ENCODE measurements at places on chromosomes 11 and 22.
A peak's percentile ranks its signal among the peaks of the same experiment; 100 is the strongest.

GRCh38 chr11:48683226-48683720 is 194.7 kb downstream of the OR4A47 start:
- no peak for DNase-seq

- no peak for DNase-seq
Measured at GRCh38 chr11:10982704-10983510, 125.1 kb upstream of the ZBED5 start.

DNA sequence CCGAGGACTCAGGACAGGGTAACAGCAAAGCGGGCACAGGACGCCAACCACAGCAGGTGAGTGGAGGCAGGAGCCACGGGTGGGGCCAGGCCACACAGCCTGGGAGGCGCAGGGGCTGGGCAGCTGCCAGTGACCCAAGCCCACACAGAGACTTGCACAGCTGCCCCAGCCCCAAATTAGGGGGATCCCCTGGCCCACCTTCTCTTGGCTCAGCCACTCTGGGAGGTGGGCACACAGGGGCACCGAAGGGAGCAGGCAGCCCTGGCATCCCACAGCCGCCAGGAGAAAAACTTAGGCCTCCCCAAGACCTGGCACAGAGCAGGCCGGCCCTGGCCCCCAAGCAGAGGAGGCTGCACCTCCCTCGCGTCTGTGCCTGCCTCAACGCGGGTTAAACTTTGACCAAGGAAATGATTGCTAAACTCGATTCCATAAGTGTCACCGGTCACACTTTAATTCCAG is at the start of gene SLC22A12:
Gene SLC22A12 (plus strand): TSS at position 458 of the 459 bp plus-strand sequence. CDS start 337 bp downstream, outside the sequence.
- no peak for DNase-seq

DNA sequence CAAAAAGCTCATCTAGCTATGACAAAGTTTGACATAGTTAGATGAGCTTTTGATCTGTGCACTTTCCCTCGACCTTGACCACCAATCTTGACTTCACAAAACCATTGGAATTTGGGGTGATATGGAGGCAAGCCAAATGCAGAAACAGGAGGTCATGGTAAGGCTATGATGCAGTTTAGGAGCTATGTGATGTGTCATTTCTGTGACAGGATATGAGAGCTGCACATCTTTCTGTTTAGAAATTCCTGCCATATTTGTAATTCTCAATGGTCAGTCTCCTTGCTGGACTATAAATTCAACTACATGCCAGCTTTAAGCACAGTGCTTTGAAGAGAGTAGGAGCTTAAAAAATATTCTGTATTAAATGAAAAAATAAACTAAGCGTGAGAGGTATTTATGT is 12.9 kb downstream of the OR51B6 start:
- no peak for DNase-seq

DNA sequence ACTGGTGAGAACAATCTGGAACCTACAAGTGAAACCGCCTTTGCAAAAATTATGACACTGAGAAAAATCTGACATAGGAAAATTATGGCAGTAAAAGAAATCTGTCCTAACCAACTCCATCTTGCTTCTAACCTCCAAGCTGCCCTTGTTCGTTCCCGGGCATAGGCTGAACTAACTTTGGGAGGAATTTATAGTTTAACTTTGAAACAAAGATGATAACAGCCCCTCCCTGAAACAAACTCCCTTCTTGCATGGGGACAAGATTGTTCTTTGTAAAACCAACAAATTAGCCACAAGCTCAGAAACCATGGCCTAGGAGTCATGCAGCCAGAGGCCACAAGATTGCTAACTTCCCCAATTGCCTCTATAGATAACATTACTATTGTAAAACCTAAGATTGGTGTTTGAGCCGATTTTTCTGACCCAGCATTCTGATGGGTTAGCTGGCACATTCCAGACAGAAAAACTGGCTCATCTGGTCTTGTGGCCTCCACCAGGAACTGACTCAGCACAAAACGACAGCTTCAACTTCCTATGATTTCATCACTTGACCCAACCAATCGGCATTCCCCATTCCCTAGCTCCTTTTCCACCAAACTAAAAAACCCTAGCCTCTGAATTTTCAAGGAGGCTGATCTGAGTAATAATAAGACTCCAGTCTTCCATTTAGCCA is 3.6 kb upstream of the CCDC81 start:
- no peak for DNase-seq

- DNase-seq, result no peak
Measured at GRCh38 chr11:11701070-11701469, 79.3 kb upstream of the GALNT18 start.

- no peak for DNase-seq
Measured at GRCh38 chr11:88115828-88116755, 59.2 kb downstream of the RAB38 start.

- no peak for DNase-seq
Measured at GRCh38 chr22:36839356-36840073, 21.3 kb upstream of the NCF4 start.

- DNase-seq, result peak; percentile 86
Measured at GRCh38 chr11:73141309-73142127, 600 bp downstream of the FCHSD2 start.

DNA sequence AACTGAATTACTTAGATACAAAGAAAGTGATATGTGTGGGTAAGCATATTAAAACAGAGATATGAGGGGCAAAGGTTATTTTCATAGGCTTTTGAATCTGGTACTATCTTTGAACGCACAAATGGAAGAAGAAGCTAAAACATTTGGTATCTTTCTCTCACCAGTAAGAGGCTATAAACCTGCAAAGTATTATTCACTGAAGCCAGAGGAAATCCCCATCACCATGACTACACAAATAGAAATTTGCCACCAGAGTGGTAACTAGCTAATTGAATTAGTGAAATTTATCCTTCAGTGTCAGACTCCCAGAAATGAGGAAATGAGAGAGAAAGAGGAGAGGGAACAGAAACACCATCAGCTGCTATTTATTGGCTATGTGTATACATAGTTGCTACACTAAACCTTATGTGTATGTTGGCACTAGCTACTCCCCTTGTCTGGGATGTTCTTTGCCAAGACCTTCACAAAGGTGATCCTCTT is 503.4 kb downstream of the DLG2 start:
- no peak for DNase-seq

GRCh38 chr22:26393929-26394328 is 35.1 kb upstream of the ASPHD2 start:
- DNase-seq, result no peak

DNA sequence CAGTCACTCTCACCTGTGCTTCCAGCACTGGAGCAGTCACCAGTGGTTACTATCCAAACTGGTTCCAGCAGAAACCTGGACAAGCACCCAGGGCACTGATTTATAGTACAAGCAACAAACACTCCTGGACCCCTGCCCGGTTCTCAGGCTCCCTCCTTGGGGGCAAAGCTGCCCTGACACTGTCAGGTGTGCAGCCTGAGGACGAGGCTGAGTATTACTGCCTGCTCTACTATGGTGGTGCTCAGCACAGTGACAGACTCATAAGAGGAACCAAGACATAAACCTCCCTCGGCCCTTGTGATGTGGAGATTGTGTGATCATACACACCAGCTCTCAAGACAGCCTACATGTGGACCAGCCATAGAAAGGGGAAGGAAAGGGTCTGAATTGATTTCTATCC is 113.3 kb downstream of the ZNF280B start:
- DNase-seq, result no peak

DNA sequence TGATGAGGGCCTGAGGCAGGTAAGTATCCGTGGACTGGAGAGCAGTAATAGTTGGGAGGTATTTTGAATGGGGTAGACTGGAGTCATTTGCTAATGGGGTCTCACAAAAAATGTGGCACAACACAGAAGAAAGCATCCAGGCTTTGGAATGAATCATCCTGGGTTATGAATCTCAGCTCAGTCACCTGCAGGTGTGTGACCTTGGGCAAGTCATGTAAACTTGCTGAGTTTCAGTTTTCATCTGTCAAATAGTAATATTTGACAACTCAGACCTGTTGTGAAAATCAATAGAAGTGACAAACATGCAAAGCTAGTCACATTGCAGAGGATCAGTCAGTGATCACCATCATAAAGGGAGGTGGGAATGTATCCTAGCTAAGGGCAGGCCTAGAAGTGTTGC is 232.0 kb upstream of the TENM4 start:
- no peak for DNase-seq

DNA sequence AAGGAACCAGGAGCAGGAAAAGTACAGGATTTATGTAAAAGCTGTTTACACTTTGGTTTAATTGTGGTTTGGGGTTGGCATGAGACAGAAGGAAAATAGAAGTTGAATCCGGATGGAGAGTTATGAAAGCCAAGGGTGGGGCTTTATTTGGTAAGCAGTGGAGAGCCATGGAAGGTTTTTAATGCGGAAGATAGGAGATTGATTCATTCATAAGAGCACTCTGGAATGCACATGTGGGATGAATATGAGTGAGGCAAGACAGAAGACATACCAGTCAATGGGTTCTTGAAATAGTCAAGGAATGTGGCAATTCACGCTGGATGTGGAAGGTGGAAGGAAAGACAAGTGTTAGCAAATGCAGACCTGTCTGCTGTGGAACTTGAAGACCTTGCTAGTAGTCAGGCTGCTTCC is 9.3 kb upstream of the GLB1L3 start:
- no peak for DNase-seq

- no peak for DNase-seq
Measured at GRCh38 chr11:47483457-47483856, 34.5 kb upstream of the RAPSN start.

- no peak for DNase-seq
Measured at GRCh38 chr11:70581991-70582885, 183.9 kb downstream of the CTTN start.

DNA sequence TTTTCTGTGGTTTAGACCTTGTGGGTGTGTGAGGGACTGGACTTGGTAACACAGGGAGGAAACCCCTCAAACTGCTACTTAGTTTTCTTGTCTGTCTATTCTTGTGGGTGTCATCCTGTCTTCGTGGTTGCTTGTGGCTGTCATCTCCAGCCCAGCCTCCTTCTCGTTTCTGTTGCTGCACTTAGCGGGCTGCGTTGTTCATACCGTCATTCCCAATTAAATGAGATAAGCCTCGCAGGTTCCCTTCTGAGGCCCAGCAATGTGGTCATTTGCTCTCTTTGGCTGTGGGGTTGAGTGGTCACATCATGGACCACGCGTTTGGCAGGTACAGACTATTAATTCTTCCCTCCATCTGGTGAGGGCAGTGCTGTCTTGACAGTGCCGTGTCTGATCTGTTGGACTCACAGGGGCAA is 18.8 kb downstream of the PANX1 start:
- no peak for DNase-seq

DNA sequence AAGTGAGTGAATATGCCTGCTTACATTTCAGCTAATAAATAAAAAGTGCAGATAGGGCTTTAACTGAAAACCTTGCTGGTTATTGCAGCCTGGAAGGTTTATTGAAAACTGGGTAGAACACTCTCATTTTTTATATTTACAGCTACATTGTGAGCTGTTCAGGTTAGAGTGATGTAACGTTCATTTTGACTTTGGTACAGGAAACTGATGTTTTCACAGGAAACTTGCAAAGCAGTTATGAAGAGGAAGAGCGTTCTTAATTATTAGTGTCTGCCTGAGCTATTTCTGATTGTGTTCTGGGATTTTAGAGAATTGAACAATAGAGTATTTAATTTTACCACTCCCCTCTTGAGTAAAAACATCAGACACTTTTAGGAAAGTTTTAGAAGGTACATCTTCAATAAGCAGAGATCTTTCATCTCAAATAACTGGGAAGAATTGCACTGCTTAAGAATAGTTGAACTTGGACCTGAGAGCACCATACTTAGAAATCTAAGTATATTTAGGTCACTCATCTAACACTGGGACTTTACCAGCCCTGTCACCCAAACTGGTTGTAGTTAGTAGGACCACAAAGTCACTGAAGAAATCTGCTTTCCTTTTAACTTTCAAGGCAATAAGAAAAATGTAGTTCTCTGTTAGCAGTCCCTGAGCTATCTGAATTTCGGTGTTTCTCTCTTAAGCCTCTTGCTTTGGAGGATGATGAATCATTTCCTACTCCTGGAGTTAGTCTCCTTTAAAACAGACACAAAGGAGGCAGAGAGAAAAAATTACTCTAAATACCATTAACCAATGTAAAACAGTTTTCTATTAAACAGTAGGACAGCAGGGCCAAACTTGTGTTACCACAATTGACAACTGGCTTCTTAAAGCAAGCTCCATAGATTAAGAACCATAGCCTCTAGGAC is 128.6 kb upstream of the DDI1 start:
- no peak for DNase-seq

- DNase-seq, result no peak
Measured at GRCh38 chr11:123052901-123053721, 8.8 kb downstream of the HSPA8 start.

- no peak for DNase-seq
Measured at GRCh38 chr11:76302996-76303395, 77.9 kb downstream of the THAP12 start.

- no peak for DNase-seq
Measured at GRCh38 chr11:20707876-20708275, 38.5 kb downstream of the NELL1 start.

GRCh38 chr11:134033696-134034491 is 35.0 kb upstream of the JAM3 start:
- peak; percentile 90 for DNase-seq

DNA sequence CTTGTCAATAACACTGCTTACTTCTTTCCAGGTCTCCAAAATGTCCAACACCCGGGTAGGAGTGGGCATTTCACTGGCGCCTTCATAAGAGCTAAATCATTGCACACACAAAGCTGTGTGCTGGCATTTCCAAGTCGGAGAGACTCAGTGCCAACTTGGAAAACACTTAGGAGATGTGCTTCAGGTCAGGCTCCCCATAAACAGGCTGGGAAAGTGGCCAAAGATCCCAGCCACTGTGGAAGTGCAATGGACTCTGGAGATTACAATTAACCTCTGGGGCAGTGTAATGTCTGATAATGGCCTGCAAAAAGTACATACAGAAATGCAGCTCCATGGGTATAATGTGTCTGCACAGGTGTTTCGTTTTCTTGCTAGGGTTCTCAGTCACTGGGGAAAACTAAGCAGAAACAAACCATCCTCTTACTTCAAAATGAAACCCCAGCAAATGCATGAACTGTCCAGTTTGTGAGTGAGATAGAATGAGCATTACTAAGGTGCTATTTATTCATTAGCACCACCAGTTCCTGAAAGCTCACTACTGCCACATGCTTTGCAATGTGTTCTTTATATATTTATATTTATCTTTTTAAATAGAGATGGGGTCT is 79.0 kb downstream of the ABTB2 start:
- no peak for DNase-seq

DNA sequence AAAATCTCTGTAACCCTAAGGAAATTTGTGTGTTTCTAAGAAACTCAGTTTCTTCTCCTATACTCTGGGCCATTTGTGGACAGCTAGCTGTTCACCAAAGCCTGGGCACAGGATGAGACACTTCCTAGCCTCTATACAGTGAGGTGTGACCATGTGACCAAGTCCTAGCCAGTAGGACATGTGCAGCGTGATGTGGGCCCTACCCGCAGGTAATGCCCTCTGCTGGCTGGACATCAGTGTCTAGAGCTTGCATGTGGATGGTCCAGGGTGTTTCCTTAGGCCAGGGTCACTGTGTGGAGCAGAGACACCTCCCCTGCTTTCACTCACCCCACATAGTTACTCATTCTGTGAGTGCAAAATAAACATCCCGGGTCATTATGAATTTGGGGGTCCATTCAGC is 100.5 kb downstream of the LARGE1 start:
- no peak for DNase-seq

- DNase-seq, result no peak
Measured at GRCh38 chr22:25923914-25924313, 181.9 kb downstream of the MYO18B start.

GRCh38 chr22:43110927-43111623 is 525 bp downstream of the BIK start:
- peak; percentile 33 for DNase-seq

- no peak for DNase-seq
Measured at GRCh38 chr11:33375688-33376311, 118.6 kb downstream of the HIPK3 start.

All from heart right ventricle (tissue), 16 donors.